B cell (primary cell): ENCODE measurements at places on chromosomes 6 and 20. TPM values are rescaled to one million over a fixed set of nuclear protein-coding genes. Genes with fewer than 3 reads are reported as not detected.

DNA sequence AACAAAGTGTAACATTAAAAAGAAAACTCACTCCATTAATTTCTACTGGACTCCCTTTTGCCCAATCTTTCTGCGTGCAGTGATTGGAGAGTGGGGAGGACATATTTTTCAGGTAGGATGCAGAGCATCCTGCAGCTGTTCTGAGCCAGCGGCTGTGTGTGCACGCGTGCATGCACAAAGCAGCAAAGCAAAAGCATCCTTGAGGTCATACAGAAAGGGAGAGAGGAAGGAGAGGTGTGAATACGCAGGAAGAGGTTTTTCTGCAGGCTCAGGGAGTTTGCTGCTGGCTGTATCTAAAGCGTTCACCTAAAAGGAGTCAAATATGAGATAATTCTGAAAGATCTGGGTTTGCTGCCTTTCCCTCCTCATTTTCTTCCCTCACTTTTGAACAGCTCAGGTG is 108.4 kb downstream of the HUS1B start:
- H3K27ac ChIP-seq: no peak overlapping the region
- H3K4me3 ChIP-seq: no peak overlapping the region
- DNase-seq: no peak
- H3K36me3 ChIP-seq: peaks cover 15% of the 10 kb centered on the region
- H3K4me1 ChIP-seq: no peaks in the 10 kb centered on the region
- no peaks in the 10 kb centered on the region for H3K27me3 ChIP-seq

DNA sequence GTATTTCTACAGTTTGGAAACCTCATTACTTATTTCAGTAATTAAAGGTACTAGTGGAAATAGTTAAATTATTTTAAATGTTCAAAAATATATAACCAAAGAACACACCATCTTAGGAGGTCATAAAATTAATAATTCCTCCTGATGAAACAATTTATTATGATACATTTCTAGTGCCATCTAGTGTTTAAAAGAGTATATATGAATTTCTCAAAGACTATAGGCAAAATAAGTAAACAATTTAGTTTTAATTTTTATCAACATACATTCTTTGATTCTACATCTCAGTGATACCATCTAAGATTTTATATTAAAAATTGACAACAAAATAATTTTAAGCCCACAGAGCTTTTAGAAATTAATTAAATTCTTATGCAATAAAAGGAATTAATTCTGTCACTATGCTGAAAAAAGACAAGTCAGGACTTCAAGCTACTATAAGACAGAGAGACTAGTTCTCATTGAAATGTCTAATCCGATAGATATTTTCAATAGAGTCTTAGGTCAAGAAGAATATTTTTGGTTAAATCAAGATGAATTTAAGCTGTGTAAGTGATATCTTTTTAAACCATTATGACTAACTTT is 107.8 kb upstream of the RNF217 start:
- no peaks in the 10 kb centered on the region for H3K36me3 ChIP-seq
- no peak overlapping the region for H3K4me3 ChIP-seq
- DNase-seq: no peak
- no peaks in the 10 kb centered on the region for H3K4me1 ChIP-seq
- H3K27ac ChIP-seq: no peak overlapping the region

- no peak overlapping the region for H3K27ac ChIP-seq
- H3K36me3 ChIP-seq: no peaks in the 10 kb centered on the region
- H3K4me1 ChIP-seq: no peaks in the 10 kb centered on the region
- H3K27me3 ChIP-seq: no peaks in the 10 kb centered on the region
- no peak overlapping the region for H3K4me3 ChIP-seq
- no peak for DNase-seq
Measured at GRCh38 chr6:55260181-55260580, 67.1 kb upstream of the GFRAL start.

GRCh38 chr6:33123732-33124524 is 48.1 kb downstream of the HLA-DPB1 start:
- H3K27me3 ChIP-seq: no peaks in the 10 kb centered on the region
- peak; percentile 40 for DNase-seq
- no peaks in the 10 kb centered on the region for H3K36me3 ChIP-seq
- no peak overlapping the region for H3K27ac ChIP-seq
- no peaks in the 10 kb centered on the region for H3K4me1 ChIP-seq

GRCh38 chr20:45617591-45617990 is 11.9 kb upstream of the WFDC10A start:
- DNase-seq: no peak
- H3K36me3 ChIP-seq: no peaks in the 10 kb centered on the region
- no peaks in the 10 kb centered on the region for H3K4me1 ChIP-seq

DNA sequence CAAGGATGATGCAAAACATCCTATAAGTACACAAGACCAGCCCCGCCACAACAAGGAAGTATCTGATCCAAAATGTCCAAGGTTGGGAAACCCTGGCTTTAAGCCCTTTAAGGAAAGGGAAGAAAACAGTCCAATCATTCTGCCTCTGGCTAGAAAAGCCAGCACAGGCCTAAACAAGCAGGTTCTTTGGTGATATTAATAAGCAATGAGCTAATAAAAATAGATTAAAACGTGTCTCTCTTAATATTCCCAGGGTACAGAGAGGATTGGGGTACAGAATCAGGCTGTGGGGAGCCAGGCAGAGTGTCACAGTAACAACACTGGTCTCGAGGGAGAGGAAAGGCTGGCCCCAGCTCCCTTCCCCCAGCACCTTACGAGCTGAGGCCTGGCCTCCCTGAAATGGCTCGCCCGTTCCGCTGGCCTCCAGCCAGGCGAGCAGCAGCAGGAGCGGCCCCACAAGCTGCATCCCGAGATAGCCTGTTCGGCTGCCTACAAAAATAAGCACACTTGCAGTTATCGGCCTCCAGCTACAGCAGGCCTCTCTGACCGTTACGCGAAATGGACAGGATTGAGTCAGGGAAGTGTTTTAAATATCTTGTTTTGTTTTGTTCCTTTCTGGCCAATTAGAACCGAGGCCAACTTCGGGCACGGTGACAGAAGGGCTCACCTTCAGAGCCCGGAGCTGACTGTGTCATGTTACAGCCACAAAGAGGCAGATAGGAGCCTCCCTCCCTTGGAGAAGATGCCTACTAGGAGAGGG is 4.0 kb upstream of the ZMYND8 start:
- H3K4me3 ChIP-seq: peak overlapping the region; percentile 43
- peaks cover 55% of the 10 kb centered on the region for H3K4me1 ChIP-seq
- H3K27ac ChIP-seq: peak overlapping the region; percentile 75

- H3K27ac ChIP-seq: no peak overlapping the region
- peaks cover 41% of the 10 kb centered on the region for H3K27me3 ChIP-seq
- no peak overlapping the region for H3K4me3 ChIP-seq
Measured at GRCh38 chr20:54172856-54173652, 732 bp downstream of the CYP24A1 start.

DNA sequence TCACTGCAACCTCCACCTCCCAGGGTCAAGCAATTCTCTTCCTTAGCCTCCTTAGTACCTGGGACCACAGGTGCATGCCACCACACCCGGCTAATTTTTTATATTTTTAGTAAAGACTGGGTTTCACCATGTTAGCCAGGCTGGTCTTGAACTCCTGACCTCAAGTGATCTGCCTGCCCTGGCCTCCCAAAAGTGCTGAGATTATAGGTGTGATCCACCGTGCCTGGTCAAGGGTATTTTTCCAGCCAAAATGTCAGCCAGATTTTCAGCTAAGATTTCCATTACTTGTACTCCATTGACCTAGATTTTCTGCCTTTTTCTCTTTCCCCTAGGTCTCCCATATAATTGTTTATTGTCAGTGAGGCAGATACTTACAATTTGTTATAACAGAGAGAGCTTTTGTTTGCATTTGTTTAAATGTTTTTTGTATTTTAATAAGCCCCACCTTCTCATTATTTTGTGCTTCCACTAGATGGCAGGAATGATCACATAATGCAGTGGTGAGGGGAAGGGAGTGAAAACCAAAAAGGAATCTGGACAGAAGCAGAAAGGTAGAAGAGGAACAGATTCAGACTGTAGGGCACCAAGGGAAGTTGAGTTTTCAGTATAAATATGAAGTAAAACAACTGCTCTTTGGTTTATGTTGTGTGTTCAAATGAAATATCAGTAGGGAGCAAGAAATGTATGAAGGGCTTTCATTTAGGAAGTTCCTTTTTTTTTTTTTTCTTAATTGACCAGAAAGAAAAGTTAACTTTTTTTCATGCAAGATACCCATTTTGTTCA is 29.7 kb downstream of the RPF2 start:
- peak overlapping the region; percentile 44 for H3K27ac ChIP-seq
- peaks cover 46% of the 10 kb centered on the region for H3K36me3 ChIP-seq
- H3K4me1 ChIP-seq: no peaks in the 10 kb centered on the region
- no peak overlapping the region for H3K4me3 ChIP-seq

Gene BPI
- 0.44 TPM in 1 of 2 replicates, not detected in the other for total RNA-seq

Gene RCAN2
- not detected in 2 replicates for total RNA-seq
